ENCODE measurements at places on chromosomes 2 and 18.

GRCh38 chr2:68521037-68521436 is 53.7 kb downstream of the APLF start:
- H3K36me3 ChIP-seq: peaks cover 2% of the 10 kb centered on the region
- no peak for DNase-seq
- no peaks in the 10 kb centered on the region for H3K4me1 ChIP-seq
- H3K27me3 ChIP-seq: no peaks in the 10 kb centered on the region
- H3K4me3 ChIP-seq: no peak overlapping the region

DNA sequence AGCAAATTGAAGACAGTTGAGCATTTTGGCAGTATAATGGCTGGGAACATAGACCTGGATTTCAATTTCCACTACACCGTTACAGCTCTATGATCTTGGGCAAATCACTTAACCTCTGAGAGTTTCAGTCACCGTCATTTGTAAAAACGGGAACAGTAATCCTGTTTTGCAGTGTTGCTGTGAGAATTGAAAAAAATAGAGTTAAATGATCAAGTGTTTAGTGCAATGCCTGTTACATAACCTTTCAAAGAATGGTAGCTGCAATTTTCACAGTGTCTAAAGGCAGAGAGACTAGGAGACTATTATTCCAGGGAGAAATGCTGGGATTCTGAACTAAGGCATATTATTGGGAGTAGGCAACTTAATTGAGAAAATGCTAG is 2.0 kb downstream of the AGPS start:
- no peak for DNase-seq
- H3K27ac ChIP-seq: no peak overlapping the region
- H3K4me3 ChIP-seq: peak overlapping the region; percentile 2
- H3K4me1 ChIP-seq: no peaks in the 10 kb centered on the region
- no peaks in the 10 kb centered on the region for H3K36me3 ChIP-seq

GRCh38 chr2:74142340-74142739 is 5.4 kb downstream of the BOLA3 start:
- H3K4me1 ChIP-seq: no peaks in the 10 kb centered on the region
- H3K4me3 ChIP-seq: no peak overlapping the region
- H3K36me3 ChIP-seq: peaks cover 9% of the 10 kb centered on the region

GRCh38 chr18:8745355-8746014 is 40.1 kb downstream of the MTCL1 start:
- no peak overlapping the region for H3K27ac ChIP-seq
- DNase-seq: no peak
- H3K36me3 ChIP-seq: peaks cover 14% of the 10 kb centered on the region
- no peaks in the 10 kb centered on the region for H3K4me1 ChIP-seq
- no peak overlapping the region for H3K4me3 ChIP-seq

- H3K27me3 ChIP-seq: no peaks in the 10 kb centered on the region
- H3K27ac ChIP-seq: no peak overlapping the region
- H3K36me3 ChIP-seq: no peaks in the 10 kb centered on the region
- no peak overlapping the region for H3K4me3 ChIP-seq
These were observed 732.7 kb upstream of the FANCL start for GRCh38 chr2:58973811-58974281.

All from H9 (cell line).